ENCODE measurements at places on chromosomes 3 and 15. TPM values are rescaled to one million over a fixed set of nuclear protein-coding genes. Genes with fewer than 3 reads are reported as not detected.

The NAALADL2 gene
- total RNA-seq, result 13.2 TPM

The MAP6D1 gene
- total RNA-seq, result not detected

The ITIH4 gene
- 3.1 TPM for total RNA-seq

The AMT gene
- 1.8 TPM for total RNA-seq

The SYNPR gene
- not detected for total RNA-seq

The CD86 gene
- total RNA-seq, result 11.2 TPM

The GHSR gene
- not detected for total RNA-seq

The CELSR3 gene
- total RNA-seq, result 0.51 TPM

The GABRA5 gene
- not detected for total RNA-seq

The RABL3 gene
- total RNA-seq, result 22.4 TPM

The FAM81A gene
- 2.2 TPM for total RNA-seq

The GPR62 gene
- 0.94 TPM for total RNA-seq

The CNTN3 gene
- total RNA-seq, result 7.5 TPM

The GOLGA6B gene
- total RNA-seq, result not detected

The CKMT1B gene
- not detected for total RNA-seq

The PARP16 gene
- 13.4 TPM for total RNA-seq

The KNG1 gene
- total RNA-seq, result not detected

The STAB1 gene
- total RNA-seq, result 147 TPM

The LYZL4 gene
- total RNA-seq, result not detected

The SEMA5B gene
- total RNA-seq, result not detected

The CYP1A2 gene
- not detected for total RNA-seq

The C3orf22 gene
- total RNA-seq, result not detected

All from subcutaneous adipose tissue (tissue), 4 donors.